ENCODE measurements at places on chromosomes 1 and 21.
A peak's percentile ranks its signal among the peaks of the same experiment; 100 is the strongest.

DNA sequence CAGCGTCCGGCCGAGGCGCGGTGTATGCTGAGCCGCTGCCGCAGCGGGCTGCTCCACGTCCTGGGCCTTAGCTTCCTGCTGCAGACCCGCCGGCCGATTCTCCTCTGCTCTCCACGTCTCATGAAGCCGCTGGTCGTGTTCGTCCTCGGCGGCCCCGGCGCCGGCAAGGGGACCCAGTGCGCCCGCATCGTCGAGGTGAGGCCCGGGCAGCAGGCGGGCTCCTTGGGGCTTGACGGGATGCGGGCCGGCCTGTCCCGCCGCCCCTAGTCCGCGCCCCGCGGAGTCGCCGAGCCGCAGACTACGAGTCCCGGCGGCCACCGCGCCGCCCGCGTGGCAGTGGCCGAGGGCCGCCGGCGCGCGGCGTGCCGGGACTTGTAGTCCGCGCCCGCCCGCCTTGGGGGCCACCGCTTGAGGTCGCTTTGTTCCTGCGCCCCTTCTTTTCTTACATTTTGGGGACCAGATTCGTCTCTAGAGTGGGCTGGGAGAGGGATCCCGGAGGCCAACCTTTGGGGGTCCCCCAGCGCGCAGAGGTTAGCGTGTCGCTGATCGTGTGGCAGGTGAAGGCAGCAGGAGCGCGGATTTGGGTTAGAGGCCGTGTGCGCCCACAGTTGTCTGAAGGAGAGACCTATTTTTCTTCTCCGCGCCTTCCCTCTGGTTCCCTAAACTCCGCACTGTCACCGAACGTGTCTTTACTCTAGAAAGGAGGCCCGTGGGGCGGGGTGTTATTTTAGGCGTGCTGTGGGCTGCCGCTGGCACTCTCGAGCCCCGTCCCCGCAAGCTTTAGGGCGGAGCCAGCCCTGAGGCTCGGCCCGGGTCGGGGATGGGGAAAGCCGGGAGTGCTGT is 553 bp downstream of the CMPK1 start:
- peak; percentile 93 for ATAC-seq

- ATAC-seq = no peak
These were observed 216.2 kb downstream of the PLPP3 start for GRCh38 chr1:56363007-56363770.

DNA sequence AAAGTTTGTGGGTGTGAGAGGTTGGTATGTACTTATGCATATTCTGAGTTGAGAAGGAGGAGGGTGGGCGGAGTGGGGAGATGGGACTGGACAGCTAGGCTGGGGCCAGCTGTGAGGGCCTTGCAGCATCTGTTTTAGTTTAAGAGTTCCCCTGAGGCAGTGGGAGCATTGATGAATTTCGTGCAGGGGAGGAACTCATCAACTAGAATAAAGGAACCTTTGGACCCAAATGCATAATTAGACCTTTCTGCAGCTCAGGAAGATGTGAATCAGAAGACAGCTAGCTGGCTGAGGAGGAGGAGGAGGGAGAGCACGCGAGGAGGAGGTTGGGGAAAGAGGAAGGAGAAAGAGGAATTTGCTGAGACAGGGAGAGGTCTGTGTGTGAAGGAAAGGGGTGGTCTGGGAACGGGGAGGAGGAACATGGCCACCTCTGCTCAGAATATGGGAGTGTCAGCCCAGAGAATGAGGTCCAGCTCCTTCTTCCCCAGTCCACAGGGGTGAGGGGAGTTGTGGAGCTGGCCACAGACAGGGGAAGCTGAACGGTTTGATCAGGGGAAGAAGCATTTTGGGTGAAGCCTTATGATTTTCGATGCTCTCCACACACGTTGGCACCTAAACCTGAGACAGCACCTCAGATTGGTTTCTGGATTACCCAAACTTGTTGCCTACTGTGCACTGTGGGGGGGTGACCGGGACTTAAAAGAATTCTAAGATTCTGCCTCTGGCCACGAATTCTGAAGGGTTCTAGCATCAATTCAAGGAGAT is 27.7 kb downstream of the MYOG start:
- ATAC-seq = no peak

GRCh38 chr1:116326486-116326885 is 46.6 kb upstream of the ATP1A1 start:
- ATAC-seq = no peak

- ATAC-seq = peak; percentile 96
These were observed at the start of gene S100A11 for GRCh38 chr1:152036267-152037216. TSS of gene S100A11 (minus strand) at chr1:152037004. CDS start at chr1:152036915, 89 bp downstream.

DNA sequence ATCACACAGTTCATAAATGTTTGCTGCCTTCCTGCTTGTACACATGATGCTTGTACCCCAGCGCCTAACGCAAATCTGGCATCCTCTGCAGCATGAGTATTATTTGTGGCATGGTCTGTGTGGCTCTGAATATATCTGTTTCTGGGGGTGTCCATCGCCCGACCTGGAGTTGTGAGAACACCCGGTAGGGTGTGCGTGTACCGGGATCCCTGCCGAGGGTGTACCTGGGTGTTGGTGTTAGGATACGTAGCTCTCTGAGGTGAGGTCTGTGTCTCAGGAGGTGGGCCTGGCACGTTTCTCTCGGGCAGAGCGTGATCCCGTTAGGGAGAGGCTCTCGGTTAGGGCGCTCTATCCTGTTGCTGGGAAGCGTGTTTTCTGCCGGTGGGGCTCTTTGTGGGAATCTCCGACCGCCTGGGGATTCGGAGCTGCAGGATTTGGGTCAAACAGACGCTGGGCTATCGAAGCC is 10.4 kb upstream of the CDC20 start:
- peak; percentile 23 for ATAC-seq

DNA sequence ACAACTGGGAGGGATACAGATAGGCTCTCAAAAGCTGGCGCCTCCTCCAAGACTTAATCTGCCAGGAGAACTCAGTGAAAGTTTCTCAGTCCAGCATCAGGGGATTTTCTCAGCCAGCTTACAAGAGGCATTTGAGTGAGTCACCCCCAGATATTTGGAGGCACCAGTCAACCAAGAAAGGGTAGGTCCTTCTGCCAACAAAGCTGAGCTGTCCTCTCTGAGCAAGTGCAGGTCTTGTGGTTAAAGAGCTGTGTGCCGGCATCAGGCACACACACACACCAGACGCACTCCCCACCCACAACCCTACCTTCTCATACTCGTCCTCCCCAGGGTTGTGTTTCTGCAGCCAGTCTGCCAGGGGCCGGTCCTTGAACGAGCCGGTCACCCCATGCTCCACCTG is 27.0 kb upstream of the PPP1R15B start:
- ATAC-seq = peak; percentile 85

- peak; percentile 66 for ATAC-seq
These were observed 20.8 kb upstream of the SDC3 start for GRCh38 chr1:30929135-30929889.

GRCh38 chr1:200282497-200283122 is 127.2 kb downstream of the ZNF281 start:
- ATAC-seq = no peak

DNA sequence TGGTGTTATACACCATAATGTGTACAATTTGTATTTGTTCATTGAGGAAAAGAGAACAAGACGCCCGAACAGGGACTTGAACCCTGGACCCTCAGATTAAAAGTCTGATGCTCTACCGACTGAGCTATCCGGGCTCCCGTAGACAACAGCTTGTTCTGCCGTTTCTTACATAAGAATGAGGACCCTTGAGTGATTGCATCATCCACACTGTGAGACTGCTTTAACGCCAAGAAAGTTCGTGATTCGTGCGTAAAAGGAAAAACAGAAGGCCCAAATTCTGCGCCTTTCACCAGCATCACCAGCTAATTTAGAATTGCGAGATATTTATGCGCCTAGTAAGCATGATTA is 9.3 kb upstream of the MDM4 start:
- ATAC-seq = peak; percentile 88

DNA sequence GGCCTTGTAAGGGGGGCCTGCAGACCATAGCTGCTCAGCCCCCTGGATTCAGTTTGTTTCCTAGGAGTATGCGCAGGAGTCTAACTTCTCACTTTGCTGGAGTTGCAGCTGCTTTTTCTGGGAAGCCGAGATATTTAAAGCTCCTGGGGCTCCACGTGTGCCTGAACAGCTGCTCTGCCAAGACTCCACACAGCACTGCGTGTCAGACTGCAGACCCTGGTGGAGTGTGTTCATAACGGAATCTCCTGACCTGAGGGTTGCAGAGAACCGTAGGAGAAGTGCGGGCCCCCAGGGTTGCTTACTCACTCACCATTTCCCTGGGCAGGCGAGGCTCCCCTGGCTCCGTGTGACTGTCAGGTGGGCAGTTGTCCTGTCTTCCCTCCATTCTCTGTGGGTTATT is 474.3 kb upstream of the TMPRSS15 start:
- ATAC-seq = no peak

- ATAC-seq = no peak
These were observed 25.2 kb downstream of the VN1R5 start for GRCh38 chr1:247281001-247281574.

DNA sequence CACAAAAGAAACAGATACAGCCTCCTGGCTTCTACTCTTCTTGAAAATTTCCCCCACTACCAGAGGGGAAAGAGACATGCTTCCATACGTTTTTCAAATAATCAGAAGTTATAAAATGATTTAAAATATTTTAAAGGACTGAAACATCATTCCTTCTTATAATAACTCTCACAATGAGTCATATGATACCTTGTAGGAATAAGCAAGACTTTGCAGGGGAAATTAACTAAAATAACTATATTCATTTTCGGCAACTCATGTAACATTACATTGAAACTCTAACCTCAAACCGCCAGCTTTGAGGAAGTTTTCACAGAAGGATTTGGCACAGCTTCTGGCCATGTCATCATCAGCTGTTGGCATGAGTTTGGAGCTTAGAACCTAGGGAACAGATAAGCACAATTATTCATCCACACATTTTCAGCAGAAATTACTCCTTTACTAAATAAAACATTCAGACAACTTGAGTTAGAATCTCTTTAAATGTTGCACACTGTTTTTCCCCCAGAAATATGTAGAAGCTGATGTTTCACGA is 85.9 kb downstream of the USP24 start:
- ATAC-seq = no peak

DNA sequence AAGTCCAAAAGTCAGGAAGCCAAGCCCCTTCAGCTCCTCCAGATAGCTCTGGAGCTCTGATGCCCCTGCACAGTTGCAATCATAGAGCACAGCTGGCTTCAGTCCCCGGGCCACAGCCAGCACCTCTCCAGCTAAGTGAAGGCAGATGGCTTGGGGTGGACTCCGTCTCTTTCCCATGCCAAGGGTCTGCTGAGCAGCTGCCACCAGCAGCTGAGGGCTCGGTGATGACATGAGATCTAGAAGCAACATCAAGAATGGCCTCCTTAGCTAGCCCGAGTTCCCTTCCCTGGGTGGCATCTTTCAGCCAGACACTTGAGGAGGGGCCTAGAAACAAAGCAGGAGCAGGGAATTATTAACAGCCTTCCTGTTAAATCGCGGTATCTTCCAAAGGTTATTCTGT is 973 bp downstream of the C1orf74 start:
- no peak for ATAC-seq

GRCh38 chr1:81801651-81802456 is 1.1 kb downstream of the ADGRL2 start:
- peak; percentile 46 for ATAC-seq

DNA sequence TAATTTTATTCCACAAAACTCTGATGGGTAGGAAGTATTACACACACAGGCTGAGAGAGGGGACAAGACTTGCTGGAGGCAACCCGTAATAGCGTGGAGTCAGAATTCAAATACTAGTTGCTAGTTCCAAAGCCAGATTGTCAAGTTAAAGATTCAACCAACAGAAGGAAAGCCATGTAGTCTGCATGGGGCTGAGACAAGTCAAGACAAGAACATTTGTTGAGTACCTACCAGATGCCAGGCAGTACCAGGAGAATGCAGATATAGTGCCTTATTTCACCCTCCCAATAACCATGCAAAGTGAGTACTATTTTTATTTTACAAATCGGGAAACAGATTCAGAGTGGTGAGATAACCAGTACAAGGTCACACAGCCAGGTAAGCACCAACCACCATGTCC is 110.4 kb upstream of the SPATA6 start:
- ATAC-seq = no peak

- ATAC-seq = peak; percentile 67
These were observed 2.7 kb downstream of the CD34 start for GRCh38 chr1:207908107-207908734.

DNA sequence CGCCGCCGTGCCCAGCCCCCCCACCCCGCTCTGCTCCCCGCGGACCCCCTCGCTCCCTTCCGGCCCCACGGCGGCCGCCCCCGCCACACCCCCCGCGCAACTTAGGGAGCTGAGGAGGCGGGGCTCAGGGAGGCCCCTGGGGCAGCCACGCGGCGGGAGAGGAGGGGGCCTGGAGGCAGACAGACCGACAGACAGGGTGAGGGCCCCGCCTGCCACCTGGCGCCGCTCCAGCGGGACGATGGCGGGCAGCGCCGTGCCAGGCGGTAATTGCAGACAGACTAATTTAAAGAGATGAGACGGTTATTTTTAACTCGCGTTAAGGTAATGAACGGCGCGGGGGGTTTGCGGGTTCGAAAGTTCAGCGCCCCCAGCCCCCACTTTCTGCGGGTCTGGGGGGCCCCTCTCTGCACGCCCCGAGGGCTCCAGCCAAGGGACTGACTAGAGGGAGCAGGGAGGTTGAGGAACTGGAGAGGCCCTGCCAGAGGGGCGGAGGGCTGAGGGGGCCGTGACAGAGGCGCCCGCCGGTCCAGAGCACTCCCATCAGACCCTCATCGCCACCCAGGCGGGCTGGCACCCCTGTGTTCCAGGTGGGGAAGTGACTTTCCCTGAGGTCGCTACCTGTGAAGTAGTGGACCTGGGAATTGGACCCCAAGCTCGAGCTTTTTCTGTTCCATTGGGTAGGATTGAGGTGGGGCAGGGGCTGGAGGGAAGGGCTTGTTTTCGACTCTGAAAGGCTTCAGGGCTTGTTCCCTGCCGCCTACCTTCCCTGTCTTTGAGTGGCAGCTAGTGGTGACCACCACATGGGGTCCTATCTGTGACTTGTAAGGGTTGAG is 5.4 kb downstream of the FOXO6 start:
- no peak for ATAC-seq

- ATAC-seq = no peak
These were observed 67.4 kb upstream of the CASZ1 start for GRCh38 chr1:10863886-10864285.

DNA sequence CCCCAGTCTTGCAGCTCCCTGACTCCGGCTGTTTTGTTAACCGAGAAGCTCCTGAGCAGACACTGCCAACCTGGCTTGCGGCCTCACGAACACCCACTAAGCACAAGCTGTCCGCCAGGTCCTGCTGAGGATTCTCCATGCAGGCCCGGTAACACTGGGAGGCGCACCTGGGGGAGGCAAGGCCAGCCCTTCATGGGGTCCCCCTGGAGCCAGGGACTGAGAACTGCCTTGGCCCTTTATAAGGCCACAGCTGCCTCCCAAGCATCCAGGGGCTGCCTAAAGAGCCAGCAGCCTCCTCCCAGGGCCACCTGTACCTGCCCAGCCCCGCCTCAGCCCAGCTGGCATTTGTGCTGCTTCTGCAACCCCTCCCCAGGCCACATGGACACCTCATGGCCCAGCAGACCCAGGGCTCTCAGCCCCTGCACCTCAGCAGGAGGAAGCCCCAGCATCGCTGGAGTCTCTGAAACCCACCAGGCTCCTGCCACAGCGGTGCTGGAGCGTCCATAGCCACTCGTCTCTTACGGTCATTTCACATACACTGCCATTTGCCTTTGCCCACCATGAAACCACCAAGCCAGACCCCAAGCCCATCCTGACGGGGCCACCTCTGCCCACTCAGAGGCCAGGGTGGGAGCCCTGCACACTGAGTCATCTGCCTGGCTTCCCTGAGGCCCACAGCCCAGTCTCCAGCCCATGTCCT is 82.5 kb downstream of the NPHP4 start:
- ATAC-seq = no peak

Measured in gastroesophageal sphincter (tissue), 4 donors.